ENCODE measurements at places on chromosomes 5 and 9.
A peak's percentile ranks its signal among the peaks of the same experiment; 100 is the strongest.

DNA sequence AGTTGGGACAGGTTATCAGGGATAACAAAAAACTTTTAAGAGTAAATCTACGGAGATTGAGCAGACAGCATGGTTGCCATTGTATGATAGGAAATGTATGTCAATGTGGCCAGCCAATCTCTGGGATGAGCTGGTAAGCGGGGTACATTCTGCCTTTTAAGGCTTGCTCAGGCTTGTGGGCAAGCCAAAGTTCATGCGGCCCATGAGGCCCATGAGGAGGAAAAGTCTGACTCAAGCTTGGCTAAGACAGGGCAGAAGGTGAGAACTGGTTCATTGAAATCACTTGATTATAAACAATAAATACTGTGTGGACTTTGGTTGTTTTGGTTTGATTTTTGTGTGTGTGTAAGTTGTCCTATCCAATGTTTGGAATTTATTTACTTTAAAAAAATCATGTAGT, 997.1 kb downstream of the DNAH5 start:
- DNase-seq = no peak
- H3K27ac ChIP-seq = no peak overlapping the region
- no peaks in the 10 kb centered on the region for H3K27me3 ChIP-seq

DNA sequence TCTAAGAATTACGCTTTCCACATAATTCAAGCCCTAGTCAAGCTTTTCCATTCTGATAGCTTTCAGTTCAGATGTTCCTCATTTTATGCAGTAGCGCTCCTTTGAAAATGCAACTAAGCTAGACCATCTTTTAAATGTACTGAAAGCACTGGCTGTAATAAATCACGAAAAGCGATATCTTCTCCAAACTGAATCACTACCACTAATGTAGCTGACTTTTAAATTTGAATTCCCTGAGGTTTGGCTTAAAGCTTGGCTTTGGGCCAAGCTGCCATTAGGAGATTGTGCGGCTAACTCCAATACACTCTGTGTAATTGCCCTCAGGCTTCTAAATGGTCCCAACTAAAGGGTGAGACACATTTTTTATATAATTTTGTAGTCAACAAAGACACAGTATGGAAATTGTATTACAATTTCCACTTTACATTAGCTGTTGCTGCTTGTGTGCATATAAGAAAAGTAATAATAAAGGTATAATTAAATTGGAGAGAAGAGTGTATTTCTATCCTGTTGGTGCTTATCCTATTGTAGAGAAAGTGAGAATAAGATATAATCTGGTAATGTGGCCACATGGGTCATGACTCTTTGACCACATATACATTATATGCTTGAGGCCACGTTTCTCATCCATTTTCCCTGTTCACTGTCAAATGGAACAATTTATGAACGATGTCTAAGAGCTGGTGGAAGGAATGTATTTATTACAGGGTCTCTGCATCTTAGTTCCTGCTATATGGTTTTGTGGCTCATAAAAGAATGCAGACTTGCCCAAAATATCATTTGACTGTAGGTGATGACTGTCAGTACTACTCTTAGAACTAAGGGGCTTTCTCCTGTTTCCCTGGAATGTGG, 118.7 kb upstream of the TAF11L2 start:
- H3K4me3 ChIP-seq = no peak overlapping the region
- peak; percentile 59 for DNase-seq

DNA sequence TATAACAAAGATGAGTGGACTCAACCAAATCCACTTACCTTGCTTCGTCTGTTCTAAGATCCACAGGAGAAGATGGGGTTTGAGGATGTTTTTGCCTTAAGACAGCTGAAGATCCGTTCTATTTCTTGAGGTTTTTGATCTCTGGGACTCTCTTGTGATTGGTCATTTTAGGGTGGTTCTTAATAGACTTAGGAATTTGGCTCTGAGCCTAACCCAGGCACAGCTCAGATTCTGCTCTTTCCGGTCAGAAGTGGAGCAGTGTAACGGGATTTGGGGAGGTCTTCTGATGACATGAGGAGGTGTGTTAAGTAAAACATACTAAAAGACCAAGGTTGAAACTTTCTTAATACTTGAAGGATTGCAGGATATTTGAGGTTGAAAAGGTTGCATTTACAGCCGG, 166.9 kb downstream of the DMRT2 start:
- H3K27me3 ChIP-seq = no peaks in the 10 kb centered on the region
- peak; percentile 30 for DNase-seq
- no peaks in the 10 kb centered on the region for H3K4me1 ChIP-seq

- no peaks in the 10 kb centered on the region for H3K27me3 ChIP-seq
- H3K4me1 ChIP-seq = peaks cover 2% of the 10 kb centered on the region
- no peak overlapping the region for H3K27ac ChIP-seq
- no peak for DNase-seq
These were observed 206.1 kb downstream of the SLIT3 start for GRCh38 chr5:169094586-169095409.

DNA sequence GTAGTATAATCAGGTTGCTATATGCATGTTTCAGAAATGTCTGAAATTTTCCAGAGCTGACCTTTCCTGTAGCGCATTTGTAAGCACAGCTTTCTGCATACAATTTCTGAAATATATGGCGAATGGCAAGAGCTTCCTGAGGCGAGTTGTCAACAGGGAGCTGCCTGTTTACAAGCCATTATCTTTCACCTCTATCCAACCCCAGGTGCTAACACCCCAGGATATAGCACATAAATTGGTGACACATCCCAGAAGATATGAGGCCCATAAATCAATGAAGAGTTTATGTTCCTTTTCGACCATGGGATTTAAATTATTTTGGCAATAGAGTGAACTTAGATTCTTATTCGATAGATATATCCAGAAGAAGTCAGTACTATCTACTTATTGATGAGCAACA, 379.8 kb downstream of the KDM4C start:
- no peak for DNase-seq
- peaks cover 7% of the 10 kb centered on the region for H3K36me3 ChIP-seq
- no peak overlapping the region for H3K4me3 ChIP-seq
- no peaks in the 10 kb centered on the region for H3K4me1 ChIP-seq
- H3K27ac ChIP-seq = no peak overlapping the region

DNA sequence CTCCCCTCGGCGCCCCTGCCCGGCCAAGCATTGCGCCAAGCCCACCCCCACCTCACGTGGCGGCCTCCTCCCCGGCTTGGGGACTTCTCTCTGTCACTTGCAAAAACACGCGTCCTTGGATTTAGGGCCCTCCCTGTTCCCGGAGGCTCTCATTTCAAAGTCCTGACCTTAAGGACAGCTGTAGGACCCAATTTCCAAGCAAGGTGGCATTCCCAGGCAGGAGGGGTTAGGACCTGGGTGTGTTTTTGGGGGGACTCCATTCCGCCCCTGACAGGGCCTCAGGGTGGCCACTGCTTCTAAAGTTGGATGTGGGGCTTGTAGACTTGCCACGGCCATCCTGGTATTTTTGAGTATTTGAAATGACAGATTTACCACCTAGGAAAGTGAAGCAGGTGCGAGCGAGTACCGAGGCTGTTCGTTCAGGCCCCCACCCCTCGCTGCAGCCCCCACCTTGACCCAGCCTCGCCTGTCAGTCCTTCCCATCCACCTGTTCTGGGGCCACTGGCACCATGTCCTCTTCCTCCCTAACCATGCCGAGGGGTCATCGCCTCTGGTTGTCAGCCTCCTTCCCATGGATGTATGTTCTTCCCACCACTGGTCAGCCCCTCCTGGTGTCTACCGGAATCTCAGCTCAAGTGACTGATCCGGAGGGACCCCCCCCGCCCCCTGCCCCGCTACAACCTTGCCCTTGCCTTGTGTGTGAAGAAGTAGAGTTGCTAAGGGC, 52.4 kb downstream of the MRPL36 start:
- H3K4me3 ChIP-seq = no peak overlapping the region
- H3K36me3 ChIP-seq = no peaks in the 10 kb centered on the region
- no peak for DNase-seq
- H3K4me1 ChIP-seq = no peaks in the 10 kb centered on the region
- no peak overlapping the region for H3K27ac ChIP-seq

DNA sequence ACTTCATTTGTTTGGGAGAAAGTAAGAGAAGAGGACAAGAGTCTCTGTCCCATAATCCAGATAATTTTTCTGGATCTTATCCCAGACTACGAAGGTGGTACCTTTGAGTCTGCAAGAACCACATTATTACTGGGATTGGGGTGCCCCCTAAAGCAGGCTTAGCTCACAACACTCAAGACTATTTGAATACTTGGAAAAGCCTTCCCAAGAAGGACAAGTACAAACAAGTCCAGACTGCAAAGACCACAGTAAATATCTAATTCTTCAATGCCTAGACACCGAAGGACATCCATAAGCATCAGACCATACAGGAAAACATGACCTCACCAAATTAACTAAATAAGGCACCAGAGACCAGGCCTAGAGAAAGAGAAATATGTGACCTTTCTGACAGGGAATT, 40.2 kb upstream of the TMED7 start:
- H3K4me1 ChIP-seq = no peaks in the 10 kb centered on the region
- no peak overlapping the region for H3K4me3 ChIP-seq
- no peak for DNase-seq
- H3K27ac ChIP-seq = no peak overlapping the region

- H3K4me3 ChIP-seq = peak overlapping the region; percentile 72
- H3K27ac ChIP-seq = peak overlapping the region; percentile 93
- peak; percentile 45 for DNase-seq
- no peaks in the 10 kb centered on the region for H3K27me3 ChIP-seq
These were observed 518 bp downstream of the SPRY4 start for GRCh38 chr5:142324136-142324870.

DNA sequence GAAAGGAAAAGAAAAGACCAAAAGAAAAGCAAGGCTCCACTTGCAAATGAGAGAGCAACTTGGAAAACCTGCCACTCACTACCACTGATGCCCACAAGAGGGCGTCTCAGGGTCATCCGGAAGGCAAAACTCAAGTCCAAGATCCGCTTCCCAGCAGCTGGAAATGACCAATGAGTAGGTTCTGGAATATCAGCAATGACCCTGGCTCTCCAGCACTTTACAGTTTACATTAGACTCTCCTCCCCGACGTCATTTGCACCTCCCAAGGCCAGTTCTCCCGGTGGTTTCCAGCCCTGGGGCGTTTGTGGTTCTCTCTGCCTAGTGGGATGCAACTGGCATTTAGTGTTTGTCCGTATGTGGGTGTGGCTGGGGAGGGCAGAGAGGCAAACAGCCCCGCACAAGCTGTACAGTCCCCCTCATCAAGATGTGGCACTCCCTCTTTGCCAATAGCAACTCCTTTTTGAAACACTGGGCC, 193.8 kb upstream of the ZNF618 start:
- H3K4me1 ChIP-seq = peaks cover 2% of the 10 kb centered on the region
- no peaks in the 10 kb centered on the region for H3K27me3 ChIP-seq
- DNase-seq = peak; percentile 88
- H3K27ac ChIP-seq = no peak overlapping the region
- no peaks in the 10 kb centered on the region for H3K36me3 ChIP-seq

GRCh38 chr9:136093995-136094881, 851 bp downstream of the NACC2 start:
- H3K27me3 ChIP-seq = peaks cover 8% of the 10 kb centered on the region
- no peak for DNase-seq
- peak overlapping the region; percentile 73 for H3K4me3 ChIP-seq
- H3K36me3 ChIP-seq = no peaks in the 10 kb centered on the region

DNA sequence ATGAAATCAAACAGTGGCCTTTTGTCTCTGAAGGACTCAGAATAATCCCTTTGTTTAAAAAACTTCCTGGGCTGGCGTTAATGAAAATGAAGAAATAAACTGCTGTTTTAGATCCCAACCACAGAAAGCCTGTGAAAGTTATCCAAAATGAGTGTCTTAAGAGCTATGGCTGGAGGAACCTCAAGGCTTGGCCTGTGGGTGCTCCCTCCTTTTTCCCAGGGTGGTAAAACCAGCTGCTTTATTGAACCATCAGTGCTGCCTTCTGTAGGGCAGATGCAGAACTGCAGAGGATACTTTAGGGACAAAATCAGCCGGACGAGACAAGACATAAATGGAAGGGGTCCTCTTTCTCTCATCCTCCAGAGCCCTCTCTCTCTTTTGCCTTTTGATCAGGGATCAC, 100.9 kb downstream of the SMARCA2 start:
- H3K36me3 ChIP-seq = peaks cover 35% of the 10 kb centered on the region
- no peak overlapping the region for H3K4me3 ChIP-seq
- no peaks in the 10 kb centered on the region for H3K27me3 ChIP-seq
- DNase-seq = no peak
- H3K4me1 ChIP-seq = no peaks in the 10 kb centered on the region

DNA sequence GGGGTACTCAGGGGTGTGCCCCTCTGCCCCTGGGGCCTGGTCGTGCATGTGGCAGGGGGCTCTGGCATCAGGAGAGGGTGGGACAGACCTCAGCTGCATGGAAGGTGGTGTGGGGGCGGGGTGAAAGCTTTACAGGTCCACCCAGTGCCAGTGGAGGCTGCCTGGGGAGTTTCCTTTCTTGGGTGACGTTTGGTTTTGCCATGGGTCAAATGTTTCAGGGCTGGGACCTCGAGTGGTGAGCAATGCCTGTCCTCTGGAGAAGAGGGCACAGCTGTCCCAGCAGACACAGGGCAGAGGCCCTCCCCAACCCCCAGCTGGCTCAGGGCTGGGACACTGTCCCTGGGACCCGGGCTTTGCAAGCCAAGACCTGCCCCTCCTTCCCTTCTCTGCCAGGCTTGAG, 3.6 kb downstream of the RXRA start:
- no peaks in the 10 kb centered on the region for H3K27me3 ChIP-seq
- no peak overlapping the region for H3K4me3 ChIP-seq
- H3K27ac ChIP-seq = peak overlapping the region; percentile 39
- H3K4me1 ChIP-seq = peaks cover 9% of the 10 kb centered on the region
- DNase-seq = no peak
- no peaks in the 10 kb centered on the region for H3K36me3 ChIP-seq

DNA sequence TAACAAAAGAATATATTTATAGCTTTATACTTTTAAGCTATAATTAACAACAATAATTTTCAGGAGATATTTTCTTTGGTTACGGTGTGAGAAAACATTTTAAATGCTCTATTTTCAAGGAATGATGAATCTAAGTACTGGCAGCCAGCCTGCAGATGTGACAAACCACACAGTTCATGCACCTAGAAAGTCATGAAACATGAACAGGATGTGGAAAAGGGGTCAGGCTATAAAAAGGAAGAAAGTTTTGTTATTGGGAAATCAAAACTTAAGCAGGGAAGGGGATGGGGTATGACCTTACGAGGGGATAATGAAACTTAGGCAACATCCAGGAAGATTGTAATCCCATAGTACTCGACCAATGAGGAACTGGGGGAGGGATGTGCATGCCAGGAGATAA, 508.7 kb upstream of the GRAMD2B start:
- no peak overlapping the region for H3K4me3 ChIP-seq
- H3K27me3 ChIP-seq = no peaks in the 10 kb centered on the region
- no peaks in the 10 kb centered on the region for H3K36me3 ChIP-seq
- no peak overlapping the region for H3K27ac ChIP-seq
- H3K4me1 ChIP-seq = no peaks in the 10 kb centered on the region

GRCh38 chr9:98168941-98169488, 23.4 kb downstream of the CORO2A start:
- H3K4me3 ChIP-seq = no peak overlapping the region
- H3K36me3 ChIP-seq = no peaks in the 10 kb centered on the region
- H3K27me3 ChIP-seq = no peaks in the 10 kb centered on the region
- no peak overlapping the region for H3K27ac ChIP-seq

GRCh38 chr5:148880696-148881095, 54.3 kb downstream of the ADRB2 start:
- no peak for DNase-seq
- H3K4me3 ChIP-seq = no peak overlapping the region
- no peaks in the 10 kb centered on the region for H3K36me3 ChIP-seq
- H3K27ac ChIP-seq = no peak overlapping the region
- H3K27me3 ChIP-seq = no peaks in the 10 kb centered on the region
- no peaks in the 10 kb centered on the region for H3K4me1 ChIP-seq
